Coronary artery (tissue), 2 donors: ENCODE measurements at places on chromosomes 1 and 21.

- DNase-seq = no peak
These were observed 85.7 kb downstream of the NRDC start for GRCh38 chr1:51792864-51793263.

DNA sequence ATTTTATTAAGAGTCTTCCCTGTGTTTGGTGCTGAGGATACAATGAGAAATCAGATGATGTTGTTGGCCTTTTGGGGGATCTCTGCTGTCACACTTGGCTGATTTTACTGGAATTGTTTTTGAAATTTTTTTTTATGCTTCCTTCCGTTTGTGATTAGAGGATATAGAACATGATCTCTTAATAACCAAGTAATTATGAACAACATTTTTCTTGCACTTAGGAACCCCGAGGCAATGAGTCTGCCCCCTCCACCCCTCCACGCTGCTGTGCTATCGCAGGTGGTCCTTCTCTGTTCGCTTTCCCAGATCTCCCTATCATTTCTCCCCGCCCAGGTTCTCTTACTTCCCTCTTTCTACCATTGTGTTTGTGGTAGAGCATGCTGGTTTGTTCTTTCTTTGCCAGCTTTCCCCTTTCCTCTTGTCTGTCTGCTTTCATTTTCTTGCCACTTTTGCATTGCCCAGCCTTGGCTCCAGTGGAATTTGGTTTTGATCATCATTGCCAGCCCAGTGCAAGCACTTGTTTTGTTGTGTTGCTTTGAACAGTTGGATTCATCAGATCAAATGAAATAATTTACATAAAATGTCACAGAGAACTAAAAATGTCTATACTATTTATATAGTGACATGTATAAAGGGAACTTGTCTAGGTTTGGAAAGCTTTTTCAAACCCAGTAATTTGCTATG lies 73.1 kb upstream of the SCCPDH start:
- no peak for DNase-seq

DNA sequence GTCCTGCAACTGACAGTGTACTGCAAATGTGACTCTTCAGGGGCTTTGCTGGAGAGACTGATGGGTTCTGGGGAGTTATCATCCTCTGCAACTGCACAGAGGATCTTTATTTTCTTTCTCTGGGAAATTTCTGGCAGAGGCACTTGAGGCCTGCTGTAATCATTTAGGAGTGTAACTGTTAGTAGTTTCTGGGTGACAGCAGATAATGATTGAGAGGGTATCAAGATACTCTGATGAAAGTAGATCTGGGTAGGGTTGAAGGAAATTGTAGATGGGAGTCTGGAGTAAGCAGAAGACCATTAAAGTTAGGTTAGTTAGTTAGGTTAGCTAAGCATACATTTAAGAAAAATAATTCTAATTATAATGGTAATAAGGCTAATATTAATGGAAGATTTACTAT lies 11.0 kb upstream of the DDR2 start:
- DNase-seq = no peak

DNA sequence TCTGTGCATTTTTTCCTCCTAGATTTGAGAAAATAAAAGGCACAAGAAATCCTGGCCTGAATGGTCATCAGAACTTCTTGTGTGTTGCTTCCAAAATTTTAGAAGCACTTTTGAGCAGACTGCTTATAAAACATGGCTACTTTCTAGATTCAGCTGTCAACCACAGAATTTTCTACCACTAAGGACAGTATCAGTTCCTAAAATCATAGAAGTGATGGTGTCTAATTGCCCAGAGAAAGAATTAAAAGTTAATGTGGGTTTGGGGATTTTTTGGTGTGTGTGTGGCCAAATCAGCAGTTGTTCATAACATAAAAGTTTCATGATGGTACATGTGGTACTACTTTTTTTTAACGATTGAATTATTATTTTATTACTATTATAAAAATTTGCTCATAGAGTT lies 171.4 kb upstream of the SNX7 start:
- no peak for DNase-seq

DNA sequence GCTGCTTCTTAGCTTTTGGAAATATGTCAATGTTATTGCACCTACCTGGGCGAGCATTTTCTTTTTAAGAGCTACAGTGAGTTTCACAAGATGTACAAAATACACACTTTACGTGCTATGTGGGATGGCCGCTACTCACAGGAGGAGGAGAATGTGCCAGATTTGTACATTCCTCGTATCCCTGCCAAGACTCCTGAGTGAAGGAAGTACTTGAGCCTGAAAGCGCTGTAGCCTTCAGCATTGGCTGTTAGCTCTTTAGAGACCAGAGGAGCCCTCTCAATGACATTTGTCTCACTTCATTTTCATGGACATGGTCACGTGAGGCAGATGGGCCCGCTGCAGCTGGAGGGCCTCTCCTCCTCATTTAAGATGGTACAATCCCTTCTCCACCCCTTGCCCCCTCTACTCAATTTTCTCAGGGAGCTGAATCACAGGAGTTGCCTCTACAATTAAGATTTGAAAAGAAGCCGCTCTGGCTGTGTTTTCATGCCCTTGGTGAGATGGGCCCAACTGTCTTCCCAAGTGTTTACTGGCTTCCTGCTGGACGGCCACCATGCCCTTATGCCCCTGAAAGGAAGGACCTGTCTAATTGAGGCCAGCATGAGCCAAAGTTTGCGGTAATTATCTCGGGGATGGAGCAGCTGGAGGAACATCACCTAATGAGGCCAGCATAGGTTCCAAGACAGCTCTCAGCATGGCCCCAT lies 442.6 kb downstream of the PRDM2 start:
- no peak for DNase-seq

DNA sequence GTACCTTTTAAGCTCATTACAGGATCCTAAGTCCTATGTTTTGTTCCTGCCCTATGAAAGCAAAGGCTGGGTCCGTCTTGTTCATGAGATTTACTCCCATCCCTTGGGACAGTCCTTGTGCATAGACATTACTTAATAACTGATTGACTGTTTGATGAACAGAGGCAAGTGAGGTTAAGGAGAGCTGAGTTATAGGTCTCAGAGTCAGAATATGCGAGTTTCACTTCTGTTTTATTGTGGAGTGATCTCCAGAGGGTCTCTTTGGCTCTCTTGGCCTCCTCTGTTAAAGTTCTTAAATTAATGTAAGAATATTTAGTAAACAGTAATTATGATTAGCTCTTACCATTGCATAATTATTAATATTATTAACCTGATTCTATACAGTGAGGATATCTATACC lies 52.6 kb downstream of the BRINP2 start:
- no peak for DNase-seq
